IMR-90 (cell line): ENCODE measurements at places on chromosomes 16 and 17. TPM values are rescaled to one million over a fixed set of nuclear protein-coding genes. Genes with fewer than 3 reads are reported as not detected.

DNA sequence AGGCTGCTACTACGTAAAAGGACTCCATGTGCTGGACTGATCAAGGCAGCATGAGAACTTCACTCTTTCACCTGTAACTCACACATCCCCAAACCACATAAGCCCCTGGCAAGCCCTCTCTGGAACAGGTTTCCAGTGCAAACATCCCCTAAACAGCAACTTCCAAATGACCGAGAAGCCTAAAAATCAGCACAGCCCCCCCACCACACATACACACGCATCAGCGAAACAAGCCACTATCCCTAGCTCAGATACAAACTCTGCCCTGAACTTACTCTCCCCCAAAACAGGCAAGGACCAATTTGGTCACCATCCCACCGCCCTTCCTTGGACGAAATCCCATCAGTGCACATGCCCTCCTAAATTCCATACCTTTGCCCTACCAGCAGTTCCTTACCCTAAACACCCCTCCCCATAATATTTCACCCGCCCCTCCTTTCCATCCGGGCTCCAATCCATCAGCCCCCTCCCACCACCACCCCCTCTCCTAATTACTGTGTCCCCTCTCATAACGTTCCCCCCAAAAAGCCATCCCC lies 735 bp downstream of the LSM12 start:
- H3K36me3 ChIP-seq, result peaks cover 9% of the 10 kb centered on the region
- peak overlapping the region; percentile 93 for H3K27ac ChIP-seq
- no peak for DNase-seq
- peak overlapping the region; percentile 83 for H3K4me3 ChIP-seq
- H3K27me3 ChIP-seq, result no peaks in the 10 kb centered on the region
- peaks cover 5% of the 10 kb centered on the region for H3K4me1 ChIP-seq

GRCh38 chr16:23895052-23895451 lies 59.3 kb downstream of the PRKCB start:
- H3K27me3 ChIP-seq, result no peaks in the 10 kb centered on the region
- no peak for DNase-seq
- no peaks in the 10 kb centered on the region for H3K4me1 ChIP-seq

DNA sequence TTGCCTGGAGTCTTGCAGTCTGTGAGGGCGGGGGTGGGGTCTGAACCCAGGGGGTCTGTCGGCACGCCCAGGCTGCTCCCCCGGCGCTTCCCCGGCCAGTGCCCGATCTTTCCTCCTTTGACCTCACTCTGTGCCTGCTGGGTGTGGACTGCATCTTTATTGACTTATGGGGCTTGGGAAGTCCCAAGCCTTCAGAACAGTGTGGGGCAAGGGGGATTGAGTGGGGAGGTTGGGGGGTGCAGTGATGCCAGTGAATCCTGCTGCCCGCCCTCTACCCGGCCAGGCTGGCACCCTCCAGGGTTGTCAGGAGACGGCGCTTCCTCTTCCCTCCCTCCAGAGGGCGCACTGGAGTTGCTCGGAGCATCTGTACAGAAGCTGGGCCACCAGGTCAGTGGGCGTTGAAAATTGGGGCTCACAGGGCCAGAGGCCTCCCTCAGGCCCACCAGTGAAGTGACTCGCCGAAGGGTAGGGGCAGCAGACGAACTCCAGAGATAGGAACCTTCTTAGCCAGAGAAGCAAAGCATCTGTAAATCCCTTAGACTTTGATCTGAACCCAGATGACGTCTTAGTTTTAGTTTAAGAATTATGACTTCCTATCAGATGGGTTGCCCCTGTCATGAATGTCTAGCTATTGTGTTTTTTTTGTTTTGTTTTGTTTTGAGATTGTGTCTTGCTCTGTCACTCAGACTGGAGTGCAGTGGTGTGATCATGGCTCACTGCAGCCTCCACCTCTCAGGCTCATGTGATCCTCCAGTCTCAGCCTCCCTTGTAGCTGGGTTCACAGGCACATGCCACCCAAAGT lies 184.8 kb upstream of the CIBAR2 start:
- H3K27ac ChIP-seq, result no peak overlapping the region
- peaks cover 10% of the 10 kb centered on the region; the same call in 1 of the 2 replicates for H3K4me1 ChIP-seq
- no peak for DNase-seq
- H3K36me3 ChIP-seq, result peaks cover 6% of the 10 kb centered on the region; the same call in 1 of the 2 replicates
- H3K4me3 ChIP-seq, result no peak overlapping the region
- no peaks in the 10 kb centered on the region for H3K27me3 ChIP-seq

DNA sequence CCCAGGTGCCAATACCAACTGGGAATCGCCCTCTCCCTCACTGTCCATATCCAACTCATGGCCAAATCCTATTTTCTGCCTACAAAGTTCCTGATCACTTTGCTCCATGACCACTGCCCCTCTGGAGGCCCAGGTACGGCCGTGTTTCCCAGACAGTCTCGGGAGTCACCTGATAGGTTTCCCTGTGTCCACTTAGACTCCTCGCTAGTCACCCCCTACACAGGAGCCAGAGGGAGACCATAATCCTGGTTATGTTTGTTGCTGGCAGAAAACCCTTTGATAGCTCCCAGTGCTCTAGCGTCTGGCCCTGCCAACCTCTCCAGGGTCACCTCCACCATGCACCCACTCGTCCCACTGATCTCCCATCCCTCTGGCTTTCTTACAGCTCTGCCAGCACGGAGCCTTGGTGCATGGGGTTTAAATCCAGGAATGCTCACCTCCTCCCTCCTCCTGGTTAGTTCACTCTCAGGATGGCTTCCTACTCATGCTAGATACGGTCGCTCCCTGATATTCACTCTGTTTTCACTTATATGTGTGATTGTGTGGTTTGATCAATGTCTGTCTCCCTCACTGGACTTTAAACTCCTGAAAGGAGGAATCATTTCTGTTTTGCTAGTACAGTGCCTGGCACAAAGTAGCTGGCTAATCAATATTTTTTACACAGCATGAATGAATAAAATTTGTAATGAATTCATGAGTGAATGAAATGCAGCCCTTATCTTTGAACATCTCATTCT lies 7.5 kb upstream of the CALB2 start:
- no peaks in the 10 kb centered on the region for H3K4me1 ChIP-seq
- no peaks in the 10 kb centered on the region for H3K36me3 ChIP-seq
- no peak for DNase-seq
- H3K4me3 ChIP-seq, result no peak overlapping the region
- H3K27ac ChIP-seq, result no peak overlapping the region
- H3K27me3 ChIP-seq, result peaks cover 16% of the 10 kb centered on the region

- H3K4me1 ChIP-seq, result peaks cover 5% of the 10 kb centered on the region
- no peak overlapping the region for H3K4me3 ChIP-seq
- no peak for DNase-seq
- H3K27me3 ChIP-seq, result no peaks in the 10 kb centered on the region
Observed at GRCh38 chr17:36593656-36594316, 2.1 kb downstream of the DHRS11 start.

GRCh38 chr17:40499551-40500189 lies 1.8 kb downstream of the TNS4 start:
- H3K27me3 ChIP-seq, result no peaks in the 10 kb centered on the region
- H3K4me1 ChIP-seq, result peaks cover 19% of the 10 kb centered on the region
- H3K4me3 ChIP-seq, result no peak overlapping the region
- H3K36me3 ChIP-seq, result no peaks in the 10 kb centered on the region
- H3K27ac ChIP-seq, result peak overlapping the region; percentile 71

DNA sequence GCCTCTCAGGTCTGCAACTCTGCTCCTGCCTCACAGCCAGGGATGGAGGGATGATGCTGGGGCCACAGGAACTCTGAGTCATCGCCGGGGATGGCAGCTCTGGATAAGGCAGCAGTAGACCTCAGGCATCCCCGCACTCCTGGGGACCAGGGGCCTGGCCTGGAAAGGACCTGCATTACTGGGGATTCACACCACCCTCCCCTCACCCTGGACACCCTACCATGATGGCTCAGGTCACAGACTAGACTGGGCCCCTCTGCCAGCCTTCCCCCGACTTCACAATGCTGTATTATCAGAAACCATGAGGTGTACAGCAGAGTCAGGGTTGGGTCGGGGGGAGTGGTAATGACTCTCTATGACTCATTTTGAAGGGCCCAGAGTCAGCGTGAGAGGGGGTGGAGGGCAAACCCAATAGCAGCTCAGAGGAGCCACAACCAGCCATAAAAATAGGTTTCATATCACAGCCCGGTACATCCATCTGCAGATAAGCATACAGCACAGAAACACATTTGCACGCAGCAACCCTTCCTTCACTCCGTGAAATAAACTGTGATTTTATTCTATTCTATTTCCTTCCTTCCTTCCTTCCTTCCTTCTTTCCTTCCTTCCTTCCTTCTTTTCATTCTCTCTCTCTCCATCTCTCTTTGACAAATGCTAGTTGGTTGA lies 28.8 kb downstream of the DYNLRB2 start:
- no peaks in the 10 kb centered on the region for H3K27me3 ChIP-seq
- DNase-seq, result peak; percentile 46
- no peak overlapping the region for H3K4me3 ChIP-seq
- H3K27ac ChIP-seq, result no peak overlapping the region

- H3K4me1 ChIP-seq, result no peaks in the 10 kb centered on the region
- DNase-seq, result no peak
- peaks cover 7% of the 10 kb centered on the region; the same call in 1 of the 2 replicates for H3K27me3 ChIP-seq
Observed at GRCh38 chr16:11424118-11424460, 78.8 kb downstream of the RMI2 start.

IFI35 gene
- 13.1 and 17.0 TPM in 2 replicates for total RNA-seq

YPEL2 gene
- 1.9 and 3.4 TPM in 2 replicates for total RNA-seq

LRRC45 gene
- 7.2 and 7.8 TPM in 2 replicates for total RNA-seq
